ENCODE measurements at places on chromosomes 11 and 22.

- DNase-seq, result no peak
Measured at GRCh38 chr11:113564527-113565130, 89.4 kb upstream of the DRD2 start.

DNA sequence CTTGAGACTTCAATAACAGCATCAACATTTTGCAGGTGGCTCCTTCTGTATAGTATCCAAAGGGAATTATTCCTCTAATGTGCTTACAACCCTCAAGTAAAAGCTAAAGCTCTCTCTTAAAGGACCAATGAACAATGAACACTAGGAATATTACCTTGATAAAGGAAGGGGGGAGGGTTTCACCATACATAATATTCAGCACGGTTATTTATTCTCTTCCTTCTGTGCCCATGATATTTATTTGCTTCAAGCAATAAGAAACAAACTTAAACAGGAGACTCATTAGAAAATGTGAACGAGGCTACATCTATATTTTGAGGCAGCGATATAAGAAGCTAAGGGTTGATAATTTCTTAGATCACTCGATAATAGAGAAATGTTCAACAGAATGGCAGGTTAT is 21.2 kb downstream of the BLID start:
- no peak for DNase-seq

- DNase-seq, result peak; percentile 71
Measured at GRCh38 chr11:33808228-33808828, 34.0 kb upstream of the FBXO3 start.

- DNase-seq, result no peak
Measured at GRCh38 chr11:73290536-73290935, 17.5 kb upstream of the ARHGEF17 start.

GRCh38 chr11:3189196-3189843 is 24.2 kb upstream of the OSBPL5 start:
- no peak for DNase-seq

DNA sequence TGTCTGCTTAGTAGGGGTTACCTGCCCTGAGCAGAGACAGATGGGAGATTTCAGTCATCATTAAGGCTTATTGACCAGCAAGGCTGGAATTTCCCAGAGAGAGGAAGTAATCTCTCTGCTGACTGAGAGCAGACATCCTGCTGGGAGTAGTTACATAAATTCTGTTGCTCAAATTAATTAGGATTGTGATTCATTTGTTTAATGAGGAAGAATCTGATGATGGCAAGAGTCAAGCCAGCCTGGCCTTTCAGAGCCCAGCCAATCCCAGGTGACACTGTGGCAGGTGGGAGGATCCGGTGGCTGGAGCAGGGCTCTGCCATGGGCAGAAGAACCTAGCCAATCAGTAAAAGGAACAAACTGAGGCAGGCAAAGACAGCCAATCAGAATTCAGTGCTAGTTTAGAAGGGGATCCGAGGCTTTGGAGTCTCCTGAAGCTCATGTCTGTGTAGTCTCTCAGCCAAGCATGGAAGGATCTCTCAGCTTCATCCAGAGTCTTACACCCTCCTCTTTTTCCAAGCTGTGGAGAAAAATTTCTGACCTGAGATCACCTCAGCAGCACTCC is 61.2 kb upstream of the CHST1 start:
- no peak for DNase-seq

DNA sequence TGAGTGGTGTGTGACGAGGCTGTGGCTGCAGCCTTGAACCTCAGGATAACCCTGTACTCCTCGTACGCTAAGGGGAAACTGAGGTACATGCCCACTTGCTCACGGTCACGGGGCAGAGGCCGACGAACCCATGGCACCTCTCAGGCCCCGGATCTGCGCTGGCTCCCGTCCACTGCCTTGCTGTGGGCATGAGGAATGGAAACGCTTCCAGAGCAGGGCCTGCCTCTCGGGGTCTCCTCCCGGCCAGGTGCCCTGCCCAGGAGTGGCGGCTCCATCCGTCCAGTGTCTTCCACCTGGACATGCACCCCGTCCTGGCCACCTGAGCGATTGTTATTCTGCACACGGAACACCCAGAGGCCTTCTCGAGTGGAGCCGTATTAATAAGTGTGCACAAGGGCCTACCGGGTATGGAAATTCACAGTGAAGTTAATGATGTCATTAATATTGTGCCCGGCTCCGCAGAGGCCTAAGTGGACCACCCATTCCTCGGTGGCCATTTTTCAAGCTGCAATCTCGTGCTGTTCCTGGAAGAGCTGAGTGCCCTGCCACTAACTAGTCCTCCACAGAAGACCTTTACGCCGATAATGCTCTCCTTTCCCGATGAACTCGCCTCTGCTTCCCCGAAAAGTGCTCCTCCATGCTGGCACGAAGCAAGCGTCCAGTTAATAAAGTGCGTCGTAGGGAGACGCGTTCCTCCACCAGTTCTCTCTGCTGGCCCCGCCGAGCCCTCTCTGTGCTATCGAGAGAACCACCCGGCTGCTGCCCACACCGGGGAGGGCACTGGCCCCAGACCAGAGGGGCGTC is 927.9 kb downstream of the BRD1 start:
- DNase-seq, result no peak

- DNase-seq, result no peak
Measured at GRCh38 chr11:72787216-72788104, 6.4 kb downstream of the STARD10 start.

DNA sequence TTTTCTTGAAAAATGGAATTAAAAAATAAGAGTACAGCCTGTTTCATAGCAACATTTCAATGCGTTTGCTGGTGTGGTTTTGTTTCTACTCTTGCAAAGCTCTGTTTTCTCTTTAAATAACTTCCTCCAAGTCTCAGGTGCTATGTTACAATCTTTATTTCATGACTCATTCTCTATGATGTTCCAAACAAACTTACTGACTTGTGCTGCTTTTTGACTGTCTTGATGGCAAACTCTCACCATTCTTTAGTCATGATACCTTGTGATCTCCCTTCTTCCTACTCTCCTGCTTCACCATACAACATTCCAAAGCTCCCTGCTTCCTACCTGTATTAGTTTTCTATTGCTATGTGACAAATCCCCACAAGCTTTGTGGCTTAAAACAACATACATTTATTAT is 166.1 kb downstream of the C11orf91 start:
- no peak for DNase-seq

DNA sequence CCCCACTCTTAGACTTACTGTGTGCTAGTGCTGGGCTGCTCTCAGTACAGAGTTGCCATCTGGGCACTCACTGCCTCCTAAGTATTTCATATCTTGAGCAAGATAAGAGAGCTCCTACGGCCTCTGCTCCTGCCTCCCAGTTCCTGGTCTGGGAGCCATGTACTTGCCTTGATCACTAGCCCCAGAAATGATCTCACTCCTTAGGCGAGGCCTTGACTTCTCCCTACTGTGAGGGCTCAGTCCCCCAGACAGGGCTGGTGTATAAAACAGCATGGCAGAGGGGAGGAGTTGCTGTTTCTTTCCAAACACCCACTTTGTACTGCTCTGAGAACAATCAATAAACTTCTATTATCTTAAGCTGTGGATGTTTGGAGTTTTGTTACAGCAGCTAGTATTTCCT is 47.4 kb upstream of the TP53I11 start:
- no peak for DNase-seq

DNA sequence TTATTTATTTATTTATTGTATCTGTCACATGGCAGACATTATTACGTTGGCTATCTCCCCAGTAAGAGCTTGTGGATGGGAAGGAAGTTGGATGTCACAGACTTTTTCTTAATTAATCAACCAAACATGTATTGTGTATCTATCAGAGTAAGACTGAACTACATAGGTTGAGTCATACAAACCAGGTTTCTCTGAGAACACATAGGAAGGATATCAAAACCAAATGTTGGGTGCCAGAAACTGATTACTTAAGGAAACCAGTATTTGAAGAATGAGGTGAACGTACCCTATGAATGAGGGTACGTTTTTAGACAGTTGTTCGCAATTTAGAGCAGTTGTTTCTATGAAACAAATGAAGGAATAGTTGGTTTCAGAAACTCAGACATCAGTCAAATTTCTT is 136.4 kb downstream of the SLC17A6 start:
- no peak for DNase-seq

- DNase-seq, result no peak
Measured at GRCh38 chr11:130614591-130614990, 166.1 kb downstream of the ADAMTS15 start.

- no peak for DNase-seq
Measured at GRCh38 chr11:130428316-130429119, at the start of gene ADAMTS8. Gene ADAMTS8 (minus strand): TSS chr11:130428609. CDS start chr11:130428286, 323 bp downstream.

DNA sequence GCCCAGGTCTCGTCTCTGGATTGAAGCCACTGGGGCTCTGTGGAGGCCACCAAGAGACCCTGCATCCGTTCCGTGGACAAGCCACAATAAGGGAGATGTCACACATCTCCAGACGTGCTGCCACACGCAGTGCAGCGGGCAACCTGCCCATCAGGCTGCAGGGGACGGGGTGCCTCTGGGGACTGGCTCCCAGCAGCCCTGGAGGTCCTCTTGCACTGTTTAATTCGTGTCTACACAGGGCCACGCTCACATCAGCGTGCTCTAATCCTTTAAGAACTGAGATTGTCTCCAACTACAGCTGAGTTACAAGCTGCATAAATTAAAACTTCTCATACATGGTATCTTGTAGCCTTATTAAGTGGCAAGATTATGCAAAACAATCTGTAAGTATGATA is 1232.2 kb downstream of the BRD1 start:
- no peak for DNase-seq

DNA sequence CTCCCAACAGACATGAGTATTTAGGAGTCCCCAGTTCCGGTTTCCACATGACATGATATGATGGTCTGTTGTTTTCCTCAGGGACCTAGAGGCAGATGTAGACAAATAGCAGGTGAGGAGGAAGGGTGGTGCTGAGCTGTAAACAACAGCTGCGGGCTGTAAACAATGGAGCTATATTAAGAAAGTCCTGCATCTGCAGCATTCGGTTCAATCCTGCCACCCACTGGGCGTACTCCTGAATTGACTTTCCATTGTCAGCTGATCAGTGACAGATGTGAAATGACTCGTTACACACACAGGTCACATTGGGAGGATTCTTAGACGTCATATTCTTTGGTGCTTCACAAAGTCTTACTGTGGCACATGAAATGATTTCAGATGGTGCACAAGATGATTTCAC is 26.8 kb upstream of the RAG1 start:
- DNase-seq, result no peak

DNA sequence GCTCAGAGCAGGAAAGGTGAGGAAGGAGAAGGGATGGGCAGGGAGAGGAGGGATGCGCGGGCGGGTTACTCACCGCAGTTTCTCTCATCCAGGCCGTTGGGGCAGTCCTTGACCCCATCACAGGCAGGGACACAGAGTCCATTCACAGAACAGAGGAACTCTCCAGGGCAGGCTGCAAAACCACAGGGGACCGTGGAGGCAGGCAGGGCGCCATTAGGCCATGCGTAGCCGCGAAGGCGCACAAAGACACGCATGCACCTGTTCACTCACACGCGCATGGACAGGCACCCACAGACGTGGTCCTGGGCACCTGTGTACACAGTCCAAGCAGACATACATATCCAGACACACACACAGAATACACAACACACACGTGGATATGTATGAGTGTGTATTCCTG is 23.0 kb downstream of the KCTD17 start:
- no peak for DNase-seq

DNA sequence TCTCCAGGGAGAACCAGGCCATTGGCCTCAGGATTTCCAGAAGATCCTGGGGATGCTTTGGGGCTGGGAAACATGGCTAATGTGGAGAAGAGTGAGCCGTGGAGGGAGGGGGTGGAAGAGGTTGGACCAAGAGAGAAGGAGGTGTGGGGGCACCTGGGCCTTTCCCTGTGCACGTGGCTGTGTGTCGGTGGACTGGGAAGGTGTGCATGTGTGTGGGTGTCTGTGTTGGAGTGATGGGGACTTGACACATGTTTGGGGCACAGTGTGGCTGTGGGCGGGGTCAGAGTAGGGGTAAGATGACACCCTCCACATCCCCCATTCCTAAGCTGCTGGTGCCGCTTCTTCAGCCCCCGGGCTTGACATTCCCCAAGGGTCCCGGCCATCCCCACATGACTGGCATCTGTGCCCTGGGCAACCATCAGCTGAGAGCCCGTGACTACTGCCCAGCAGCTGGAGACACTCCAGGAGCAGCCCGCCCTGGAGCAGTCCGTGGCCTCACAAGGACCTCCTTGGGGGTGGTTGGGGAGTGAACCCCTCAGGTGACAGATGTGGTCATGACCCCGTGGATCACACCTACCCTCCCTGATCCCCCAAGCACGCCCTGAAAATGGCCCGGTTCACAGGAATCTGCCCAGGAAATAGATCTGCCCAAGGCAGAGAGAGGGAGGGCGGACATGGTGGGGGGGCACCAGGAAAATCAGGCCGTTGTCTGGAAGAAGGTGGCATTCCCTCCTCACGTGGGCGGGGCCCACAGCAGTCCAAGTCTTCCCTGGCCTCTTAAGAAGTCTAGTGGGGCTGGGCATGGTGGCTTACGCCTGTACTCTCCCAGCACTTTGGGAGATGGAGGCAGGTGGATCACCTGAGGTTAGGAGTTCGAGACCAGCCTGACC is 34.8 kb upstream of the SOX10 start:
- DNase-seq, result no peak

- no peak for DNase-seq
Measured at GRCh38 chr11:5922749-5923426, 19.2 kb upstream of the OR56A3 start.

DNA sequence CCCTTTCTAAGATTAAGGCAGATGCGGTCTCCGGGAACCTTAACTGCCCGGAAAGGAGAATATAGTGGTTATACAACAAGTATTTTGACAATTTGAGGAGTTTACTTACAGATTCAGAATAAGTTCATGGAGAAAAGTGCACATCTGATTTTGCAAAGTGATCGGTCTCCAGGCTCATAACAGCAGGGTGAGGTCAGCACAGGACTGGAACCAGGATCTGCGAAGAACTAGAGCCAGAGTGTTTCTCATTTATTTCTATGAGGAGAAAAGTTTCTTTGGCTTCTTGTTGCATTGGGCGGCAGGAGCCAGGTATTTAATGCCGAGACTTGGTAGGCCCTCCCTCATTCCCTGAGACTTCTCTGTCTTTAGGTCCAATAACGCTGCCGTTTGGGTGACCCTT is 3.7 kb downstream of the ADAMTS15 start:
- DNase-seq, result no peak

DNA sequence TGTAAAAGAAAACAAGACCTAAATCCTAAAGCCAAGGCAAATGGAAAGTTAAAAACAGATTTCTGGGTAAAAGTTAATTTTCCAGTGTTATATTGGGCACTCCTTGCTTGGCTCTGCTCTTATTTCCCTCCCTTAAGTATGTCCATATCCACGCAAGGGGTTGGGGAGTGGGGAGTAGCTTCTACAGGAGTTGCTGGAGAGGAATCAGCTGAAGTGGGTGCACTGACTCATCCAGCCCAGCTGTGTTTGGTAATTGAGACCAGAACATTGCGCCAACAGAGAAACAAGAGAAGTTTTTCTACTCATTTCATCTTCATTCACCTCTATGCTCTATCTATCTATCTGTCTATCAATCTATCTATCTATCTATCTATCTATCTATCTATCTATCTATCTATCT is 298.4 kb upstream of the PDGFD start:
- no peak for DNase-seq

GRCh38 chr22:49637255-49637760 is 190.4 kb downstream of the BRD1 start:
- no peak for DNase-seq

GRCh38 chr11:58674609-58675008 is 52.1 kb downstream of the CNTF start:
- no peak for DNase-seq
